ENCODE measurements at places on chromosomes 2 and 18.
A peak's percentile ranks its signal among the peaks of the same experiment; 100 is the strongest.

DNA sequence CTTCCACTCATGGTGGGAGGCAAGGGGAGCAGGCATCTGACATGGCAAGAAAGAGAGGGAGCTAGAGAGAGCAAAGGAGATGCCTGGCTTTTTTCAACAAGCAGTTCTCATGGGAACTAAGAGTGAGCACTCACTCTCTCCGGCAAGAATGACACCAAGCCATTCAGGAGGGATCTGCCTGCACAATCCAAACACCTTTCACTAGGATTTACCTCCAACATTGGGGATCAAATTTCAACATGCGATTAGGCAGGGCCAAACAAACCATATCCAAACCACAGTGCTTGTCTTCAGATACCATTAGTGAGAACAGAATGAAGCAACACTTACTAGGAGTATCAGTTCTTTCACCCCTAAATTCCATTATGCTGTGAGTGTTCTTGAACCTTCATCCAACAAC lies 77.3 kb downstream of the FIGN start:
- no peak for DNase-seq

DNA sequence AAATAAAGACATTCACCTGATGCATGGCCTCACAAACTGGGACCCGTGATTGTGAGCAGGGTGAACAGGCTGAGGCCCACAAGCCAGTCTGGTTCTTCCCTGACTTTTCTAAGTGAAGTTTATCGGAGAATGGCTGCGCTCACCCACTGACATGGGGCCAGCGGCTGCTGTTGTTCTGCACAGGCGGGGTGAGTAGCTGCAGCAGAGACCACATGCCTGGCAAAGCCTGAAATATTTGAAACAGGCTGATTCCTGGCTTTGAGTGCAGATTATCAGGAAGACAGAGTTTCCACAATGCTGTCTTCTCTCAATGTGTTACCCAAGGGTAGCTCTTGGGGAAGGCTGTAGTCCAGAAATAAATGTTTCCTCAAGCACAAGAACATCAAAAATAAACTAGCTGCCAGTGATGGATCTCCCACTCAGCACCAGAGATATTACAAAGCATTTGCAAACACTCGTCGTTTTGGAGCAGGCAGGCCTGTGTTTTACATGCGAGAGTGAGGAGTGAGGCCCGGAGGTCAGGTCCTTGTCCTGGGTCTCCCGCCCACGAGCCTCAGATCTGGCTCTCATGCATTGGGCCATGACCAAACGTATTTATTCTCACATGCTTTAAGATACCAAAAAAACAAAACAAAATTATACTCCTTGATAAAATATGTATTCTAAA lies 647.1 kb downstream of the GALR1 start:
- no peak for DNase-seq

- DNase-seq = no peak
Measured at GRCh38 chr2:137927846-137928245, 36.4 kb upstream of the HNMT start.

DNA sequence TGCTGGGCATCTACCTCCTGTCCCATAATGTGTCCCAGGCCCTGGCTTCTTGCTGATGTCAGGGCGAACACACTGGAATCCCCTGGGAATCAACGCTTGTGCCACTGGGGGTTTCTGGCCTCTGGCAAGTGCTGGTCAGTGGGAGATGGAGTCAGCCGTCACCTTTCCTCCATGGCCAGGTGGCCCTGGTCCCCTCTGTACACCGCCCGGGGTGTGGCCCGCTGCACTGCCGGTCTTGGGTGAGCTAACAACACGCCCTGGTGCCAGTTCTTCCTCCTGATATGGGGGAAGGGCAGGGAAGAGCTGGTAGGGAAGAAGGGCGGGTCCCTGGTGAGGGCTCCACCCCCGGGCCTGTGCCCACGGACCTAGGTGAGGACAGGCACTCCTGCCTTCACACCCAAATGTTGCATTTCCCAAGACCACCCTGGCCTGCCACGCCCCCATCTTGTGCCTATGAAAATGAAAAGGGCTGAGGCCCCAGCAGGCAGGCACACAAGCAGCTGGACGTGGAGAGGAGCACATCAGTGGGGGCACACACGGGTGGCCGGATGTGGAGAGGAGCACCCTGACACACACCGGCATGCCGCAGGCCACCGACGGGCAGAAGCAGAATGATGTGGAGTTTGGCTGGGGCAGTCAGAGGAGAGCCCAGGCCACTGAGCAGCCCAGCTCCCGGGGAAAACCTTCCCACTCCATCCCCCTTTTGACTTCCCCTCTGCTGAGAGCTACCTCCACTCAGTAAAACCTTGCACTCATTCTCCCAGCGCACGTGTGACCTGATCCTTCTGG lies 140.5 kb downstream of the ASB1 start:
- no peak for DNase-seq

DNA sequence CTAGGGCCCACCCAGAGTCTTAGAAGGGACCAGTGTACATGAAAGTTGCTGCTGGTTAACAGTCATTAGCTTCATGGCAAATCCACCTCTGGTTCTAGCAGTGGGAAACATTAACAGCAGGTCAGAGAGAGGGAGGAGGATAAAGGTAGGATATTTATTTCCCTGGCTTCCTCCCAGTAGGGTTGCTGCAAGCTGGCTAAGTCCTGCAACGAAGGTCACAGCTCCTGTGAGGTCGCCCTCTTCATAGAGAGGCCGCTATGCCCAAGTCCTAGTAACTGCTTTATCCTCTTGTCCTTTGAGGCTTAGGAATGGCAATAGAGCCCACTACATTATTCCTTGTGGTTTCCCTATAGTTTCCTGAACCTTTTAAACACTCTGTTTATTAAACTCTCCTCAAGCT lies 84.0 kb upstream of the ACSL3 start:
- DNase-seq = no peak

GRCh38 chr18:13178976-13179375 lies 39.6 kb upstream of the LDLRAD4 start:
- peak; percentile 58 for DNase-seq

DNA sequence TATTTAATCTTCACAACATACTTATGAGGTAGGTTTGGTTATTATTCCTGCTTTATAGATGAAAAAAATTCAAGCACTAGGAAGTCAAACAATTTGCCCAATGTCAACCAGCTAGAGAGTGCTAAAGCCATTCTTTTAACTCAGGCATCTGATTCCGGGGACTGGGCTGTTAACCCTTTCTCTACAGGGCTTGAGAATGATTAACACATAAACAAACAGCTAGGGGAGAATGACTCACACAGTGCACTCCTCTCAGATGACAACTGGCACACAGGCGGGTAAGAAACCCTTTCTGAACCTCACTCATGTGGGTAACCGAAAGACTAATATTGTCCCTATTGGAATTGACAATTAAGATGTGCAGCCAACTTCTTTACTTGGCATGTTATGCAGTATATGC lies 86.3 kb upstream of the FSHR start:
- no peak for DNase-seq

- no peak for DNase-seq
Measured at GRCh38 chr18:23499291-23499781, 4.0 kb upstream of the RMC1 start.

Data from activated CD4-positive, alpha-beta T cell treated with anti-CD3 and anti-CD28 coated beads, Interleukin-2, Interleukin-6, amounts not matched to agents 100 ng/mL and 50 ng/mL, durations not matched to agents 16 hours and 8 hours (primary cell).